ENCODE measurements at places on chromosomes 7 and 10.

- DNase-seq = no peak
These were observed 230.3 kb downstream of the INHBA start for GRCh38 chr7:41472427-41473125.

- DNase-seq = no peak
These were observed 305.1 kb downstream of the RPS24 start for GRCh38 chr10:78338717-78339116.

DNA sequence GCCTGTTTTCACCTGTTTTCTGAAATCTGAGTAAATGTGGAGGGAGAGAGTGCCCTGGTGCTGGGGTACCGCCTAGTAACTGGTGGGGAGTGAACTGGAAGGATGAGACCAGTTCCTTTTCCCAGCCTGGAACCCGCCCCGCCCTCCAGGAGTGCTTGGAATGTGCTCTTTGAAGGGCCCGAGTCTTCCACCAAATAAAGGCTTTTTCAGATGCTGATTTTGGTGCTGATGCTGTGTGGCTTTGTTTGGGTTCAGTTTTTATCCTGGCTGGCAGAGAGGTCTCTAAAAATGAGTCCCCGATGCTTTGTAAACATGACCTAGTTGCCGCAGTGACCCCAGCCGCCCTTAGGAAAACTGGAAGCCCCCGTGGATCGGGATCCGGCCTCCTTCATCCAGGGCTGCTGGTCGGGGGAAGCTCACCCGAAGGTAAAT lies 25.9 kb downstream of the FOXK1 start:
- DNase-seq = no peak

DNA sequence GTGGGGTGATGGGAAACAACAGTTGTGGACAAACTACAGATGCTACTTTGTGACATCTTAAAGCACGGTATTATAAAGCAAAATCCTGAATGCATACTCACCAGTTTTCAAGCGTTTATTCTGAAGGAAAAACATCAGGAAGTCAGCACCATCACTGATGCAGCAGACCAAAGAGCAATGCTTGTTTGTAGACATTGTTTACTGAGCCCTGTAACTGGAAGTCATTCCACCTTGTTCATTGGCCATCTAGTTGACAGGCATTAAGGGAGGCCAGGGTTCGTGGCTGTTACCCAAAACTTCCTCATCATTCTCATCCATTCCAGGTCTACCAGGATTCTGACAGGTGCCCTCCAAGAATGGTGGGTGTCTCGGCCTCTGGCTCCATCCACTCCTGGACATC lies 55.3 kb upstream of the FAM204A start:
- no peak for DNase-seq

GRCh38 chr7:2033586-2034135 lies 199.1 kb downstream of the MAD1L1 start:
- DNase-seq = no peak

DNA sequence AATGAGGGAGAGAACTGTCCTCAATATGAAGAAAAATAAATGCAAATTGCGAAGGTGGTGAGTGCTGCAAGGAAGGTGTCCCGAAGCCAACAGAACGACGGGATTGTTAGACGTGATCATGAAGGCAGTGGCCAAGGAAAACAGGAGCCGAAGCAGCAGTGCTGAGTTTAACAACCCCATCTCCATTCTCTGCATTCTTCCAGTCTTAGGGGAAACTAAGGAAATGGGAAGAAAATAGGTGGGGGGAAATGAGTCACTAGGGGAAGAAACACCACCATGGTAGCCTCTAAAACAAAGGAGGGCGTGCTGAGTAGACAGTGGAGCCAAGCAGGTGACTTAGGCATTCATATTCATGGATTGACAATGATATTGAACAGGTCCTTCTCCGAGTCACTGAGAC lies 192.2 kb upstream of the AKR1E2 start:
- no peak for DNase-seq

Data from GM12864 (cell line).